Muscle of back (tissue), 13 donors: ENCODE measurements at places on chromosomes 6 and 20. TPM values are rescaled to one million over a fixed set of nuclear protein-coding genes. Genes with fewer than 3 reads are reported as not detected.

DNA sequence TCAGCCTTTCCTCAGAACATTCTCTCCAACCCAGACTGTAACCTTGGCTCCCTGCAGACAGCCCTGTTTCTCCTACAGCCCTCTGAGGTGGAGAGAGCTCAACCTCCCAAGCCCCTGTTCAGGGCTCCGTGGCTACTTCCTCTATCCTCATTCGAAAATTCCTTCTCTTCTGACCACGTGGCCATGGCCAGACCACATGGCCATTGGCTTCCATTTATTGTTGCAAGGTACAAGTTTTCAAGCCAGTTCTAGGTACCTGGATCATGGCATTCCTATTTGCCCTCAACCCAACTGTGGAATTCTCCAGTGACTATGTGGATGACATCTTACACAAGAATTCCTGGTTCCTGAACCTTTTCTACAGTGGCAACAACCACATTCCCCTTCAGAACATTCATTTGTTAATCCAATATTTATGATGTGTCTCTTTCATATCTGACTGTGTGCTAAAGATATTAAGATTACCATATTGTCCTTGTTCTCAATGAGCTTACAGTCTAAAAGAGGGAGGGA lies 161.9 kb downstream of the GMPR start:
- no peak for DNase-seq

DNA sequence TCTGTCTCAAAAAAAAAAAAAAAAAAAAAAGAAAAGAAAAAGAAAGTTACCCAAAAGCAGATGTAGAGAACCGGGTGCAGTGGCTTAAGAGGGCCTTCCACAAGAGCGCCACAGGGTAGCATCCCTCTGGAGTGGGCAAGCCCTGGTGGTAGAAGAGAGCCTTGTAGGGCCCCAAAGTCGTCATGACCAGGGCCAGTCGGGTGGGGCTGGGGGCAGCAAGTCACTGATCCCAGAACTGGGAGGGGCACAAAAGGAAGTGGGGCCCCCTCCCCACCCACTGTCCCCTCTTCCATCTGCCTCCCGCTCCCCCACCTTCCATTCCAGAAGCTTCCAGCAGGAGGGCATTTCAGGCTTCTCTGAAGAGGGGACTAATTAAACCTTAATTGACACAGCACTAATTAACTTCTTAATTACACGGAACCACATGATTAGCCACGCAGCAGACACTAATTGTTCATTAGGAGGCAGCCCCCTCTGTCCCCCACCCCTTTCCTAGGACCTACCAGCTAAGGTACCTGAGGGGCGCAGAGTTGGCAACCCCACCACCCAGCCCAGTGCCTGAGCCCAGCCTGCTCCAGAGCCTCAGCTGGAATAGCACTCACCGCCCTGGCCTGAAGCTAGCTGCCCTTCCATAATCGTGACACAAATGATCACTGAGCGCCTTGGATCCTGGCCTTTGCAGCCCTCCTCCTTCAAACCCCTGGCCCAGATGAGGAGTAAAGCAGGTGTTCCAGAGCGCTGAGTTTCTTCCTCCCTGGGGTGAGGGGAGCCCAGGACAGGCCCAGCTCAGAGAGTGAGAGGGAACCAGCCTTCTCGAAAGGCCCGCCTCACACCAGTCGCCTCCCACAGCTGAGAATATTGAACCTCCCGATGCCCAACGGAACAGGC lies 34.8 kb downstream of the MDFI start:
- no peak for DNase-seq

DNA sequence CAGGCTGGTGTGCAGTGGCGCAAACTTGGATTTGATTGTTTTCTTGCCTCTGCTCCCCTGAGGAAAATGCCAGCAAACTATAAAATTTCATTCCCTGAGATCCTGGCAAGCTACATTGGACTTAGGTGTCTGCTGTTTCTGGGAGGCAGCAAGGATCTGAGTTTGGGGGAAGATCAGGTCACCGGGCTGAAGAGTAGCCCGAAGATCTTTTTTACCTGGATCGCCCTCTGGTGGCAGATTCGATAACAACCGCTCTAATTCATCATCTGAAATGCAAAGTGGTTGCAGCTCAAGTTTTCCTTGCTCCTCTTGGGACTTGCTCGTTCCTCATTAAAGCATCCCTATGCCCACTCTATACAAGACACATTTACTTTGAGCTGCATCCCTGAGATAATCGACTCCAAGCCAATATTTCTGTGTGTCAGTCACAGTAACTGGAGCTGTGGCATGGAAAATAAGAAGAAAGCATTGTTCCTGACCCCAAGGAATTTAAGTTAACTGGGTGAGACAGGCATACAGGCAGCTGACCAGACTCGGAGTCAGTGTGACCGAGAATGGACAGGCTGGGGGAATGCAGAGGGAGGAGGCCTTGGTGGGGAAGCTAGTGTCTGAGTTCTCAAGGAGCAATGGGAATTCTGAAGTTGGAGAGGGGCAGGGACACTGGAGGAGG lies 131.8 kb upstream of the PROKR2 start:
- peak; percentile 21 for DNase-seq

- DNase-seq, result no peak
Measured at GRCh38 chr6:14459315-14459714, 341.7 kb downstream of the CD83 start.

Gene BLOC1S5
- 12.1 TPM for polyA plus RNA-seq
